Omental fat pad (tissue), 4 donors: ENCODE measurements at places on chromosomes 1 and 21.

GRCh38 chr21:26810676-26811415 is 34.4 kb downstream of the ADAMTS1 start:
- no peak for DNase-seq

GRCh38 chr1:202283379-202283844 is 58.3 kb downstream of the UBE2T start:
- no peak for DNase-seq

DNA sequence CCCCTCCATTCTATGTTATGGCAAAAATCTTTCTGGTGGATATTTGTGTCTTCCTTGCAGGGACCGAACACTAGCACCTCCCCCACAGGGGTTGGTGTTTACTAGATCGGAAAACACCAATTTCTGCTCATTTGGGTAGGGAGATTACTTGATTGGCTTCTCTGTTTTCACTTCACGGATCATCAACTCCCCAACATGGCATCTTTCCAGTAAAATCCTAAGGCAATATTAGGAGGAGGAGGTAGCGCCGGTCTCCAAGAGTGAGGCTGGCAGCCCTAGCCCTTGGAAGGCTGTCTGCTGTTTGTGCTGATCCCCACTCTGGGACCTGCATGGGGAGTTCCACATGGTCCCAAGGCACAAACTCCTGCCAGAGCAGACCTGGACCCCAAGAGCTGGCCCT is 12.2 kb downstream of the VASH2 start:
- no peak for DNase-seq

- DNase-seq = no peak
Observed at GRCh38 chr1:88502886-88503285, 181.2 kb upstream of the PKN2 start.

- no peak for DNase-seq
Observed at GRCh38 chr1:232965912-232966217, 15.5 kb downstream of the NTPCR start.

DNA sequence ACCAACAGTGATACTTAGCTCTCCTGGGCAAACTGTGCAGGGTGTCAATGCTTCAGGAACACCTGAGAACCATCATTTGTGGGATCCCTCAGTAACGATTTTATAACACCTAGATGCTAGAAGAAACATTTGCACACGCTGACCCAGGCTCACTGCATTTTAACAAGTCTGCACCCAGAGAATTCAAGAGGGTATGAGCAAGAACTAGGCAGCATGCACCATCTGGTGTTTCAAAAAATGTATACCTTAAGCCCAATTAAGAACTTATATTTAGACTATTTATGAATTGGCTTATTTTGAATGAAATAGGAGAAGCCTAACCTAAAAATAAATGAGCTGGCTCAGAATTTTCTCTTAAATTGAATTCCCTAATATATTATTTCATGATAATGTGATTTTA is 400.5 kb downstream of the GPATCH2 start:
- no peak for DNase-seq

DNA sequence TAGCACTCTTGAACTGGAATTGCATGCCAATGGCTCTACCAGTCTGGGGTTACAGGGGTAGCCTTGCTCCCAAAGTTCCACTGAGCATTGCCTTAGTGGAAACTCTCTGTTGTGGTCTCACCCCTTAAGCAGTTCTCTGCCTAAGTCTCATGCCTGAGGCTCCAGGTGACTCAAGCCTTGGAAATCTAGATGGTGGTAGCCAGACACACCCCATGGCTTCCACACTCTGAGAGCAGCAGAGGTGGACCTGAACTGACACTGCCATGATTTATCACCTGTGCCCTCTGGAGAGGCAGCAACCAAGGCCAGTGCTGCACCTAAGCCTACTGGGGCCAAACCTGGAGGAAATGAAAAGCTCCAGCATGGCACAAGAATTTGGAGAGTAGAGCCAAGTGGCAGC is 285.7 kb upstream of the PKN2 start:
- no peak for DNase-seq
